ENCODE measurements at places on chromosomes 2 and 18.

DNA sequence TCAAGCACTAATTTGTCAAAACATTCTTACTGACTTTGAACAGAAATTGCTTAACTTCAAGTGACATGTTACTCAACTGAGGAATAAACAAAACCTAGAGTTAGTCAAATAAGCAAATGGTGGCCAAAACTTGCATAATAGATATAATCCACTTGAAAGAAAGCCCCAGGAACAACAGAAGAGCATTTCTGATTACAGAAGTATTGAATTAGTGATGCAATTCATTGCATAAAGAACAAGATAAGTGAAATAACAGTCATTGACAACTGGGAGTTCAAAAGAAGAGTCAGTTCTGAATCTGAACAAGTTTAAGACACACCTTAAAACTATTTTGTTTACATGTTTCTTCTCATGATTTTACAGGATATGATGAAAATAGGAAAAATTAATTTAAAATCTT is 30.8 kb downstream of the COBLL1 start:
- no peak for DNase-seq

DNA sequence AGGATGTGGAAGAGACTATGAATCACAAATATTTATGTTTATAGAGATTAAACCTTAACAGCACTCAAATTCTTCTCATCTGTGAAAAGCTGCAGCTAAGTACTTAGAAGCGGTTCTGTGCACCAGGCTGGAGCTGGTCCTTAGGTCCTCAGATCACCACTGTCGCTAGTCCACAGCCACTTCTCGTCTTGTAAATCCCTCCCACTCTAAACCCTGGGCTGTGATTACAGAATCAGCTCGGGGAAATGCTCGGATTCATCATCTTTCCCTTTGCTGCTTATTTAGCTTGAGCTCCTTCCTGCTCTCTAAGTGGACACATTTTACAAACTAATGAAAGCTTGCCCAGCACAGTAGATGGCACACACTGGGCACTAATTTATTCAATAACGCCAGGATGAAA is 61.7 kb downstream of the RNF152 start:
- no peak for DNase-seq

DNA sequence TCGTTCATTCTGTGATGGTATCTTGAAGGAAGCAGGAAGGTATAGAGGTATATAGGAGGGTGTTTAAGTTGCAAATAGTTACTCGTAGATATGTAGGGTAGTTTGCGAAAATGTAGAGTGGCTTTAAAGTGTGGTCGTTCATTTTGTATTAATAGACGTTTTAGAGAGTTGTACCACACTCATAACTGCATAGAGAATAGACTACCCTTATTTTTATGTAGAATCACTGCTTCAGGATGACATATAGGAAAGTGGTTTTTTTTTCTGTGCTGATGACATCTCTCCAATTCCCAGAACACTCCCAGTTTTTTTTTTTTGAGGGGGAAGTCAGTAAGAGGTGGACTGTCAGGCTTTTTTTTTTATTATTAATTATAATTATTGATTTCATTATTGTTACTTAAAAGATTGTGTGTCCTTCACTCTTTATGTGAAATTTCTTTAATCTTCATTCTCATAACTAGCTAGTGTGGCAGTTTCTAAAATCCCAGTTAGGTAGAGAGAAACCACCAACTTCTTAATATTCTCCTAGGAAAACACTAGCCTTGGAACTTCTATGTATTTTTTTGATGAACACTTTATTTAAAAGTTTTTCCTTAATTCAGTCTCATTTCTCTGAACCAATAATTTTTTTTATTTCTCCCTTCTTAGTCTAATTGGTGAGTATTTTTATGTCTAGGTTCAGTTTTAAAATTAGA is 1.5 kb downstream of the ACTR3 start:
- no peak for DNase-seq

- DNase-seq = no peak
These were observed 94.0 kb upstream of the ITGA6 start for GRCh38 chr2:172333235-172333977.

- no peak for DNase-seq
These were observed 14.5 kb downstream of the SH3RF3 start for GRCh38 chr2:109143214-109144187.

DNA sequence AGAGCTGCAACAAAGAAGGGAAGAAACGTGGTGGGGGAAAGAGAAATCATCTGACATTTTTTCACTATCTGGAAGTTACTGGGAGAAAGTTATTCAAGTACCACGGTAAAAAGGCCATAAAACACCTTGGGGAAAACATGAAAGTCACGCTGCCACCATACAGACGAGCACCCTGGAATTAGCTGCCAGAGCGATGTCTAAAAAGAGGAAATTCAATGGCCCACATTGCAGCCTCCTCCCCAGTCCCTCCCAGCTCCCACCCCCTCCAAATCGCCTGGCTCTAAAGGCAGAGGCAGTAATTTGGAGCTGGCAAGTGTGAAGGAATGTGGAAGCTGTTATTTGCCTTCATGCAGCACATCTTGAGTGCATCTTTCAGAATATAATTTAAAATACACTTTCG is 192.0 kb downstream of the ALK start:
- DNase-seq = no peak

DNA sequence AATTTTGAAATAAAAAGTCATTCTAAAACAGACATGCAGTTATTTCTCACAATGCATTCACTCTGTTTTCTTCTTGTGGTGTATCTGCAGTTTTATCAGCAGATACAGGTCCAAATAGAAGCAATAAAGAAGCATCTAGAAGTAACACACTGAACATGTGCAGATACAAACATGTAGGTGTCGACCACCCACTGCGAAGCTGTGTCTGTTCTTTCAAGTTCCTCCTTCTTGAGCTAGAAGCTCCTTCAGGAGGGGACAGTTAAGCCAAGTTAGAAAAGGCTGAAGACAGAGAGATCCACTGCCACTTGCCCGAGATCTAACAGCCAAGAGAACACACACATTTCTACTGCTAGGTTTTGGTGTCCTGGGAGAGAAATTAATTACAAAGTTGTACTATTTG is 30.1 kb downstream of the WDFY1 start:
- DNase-seq = no peak

DNA sequence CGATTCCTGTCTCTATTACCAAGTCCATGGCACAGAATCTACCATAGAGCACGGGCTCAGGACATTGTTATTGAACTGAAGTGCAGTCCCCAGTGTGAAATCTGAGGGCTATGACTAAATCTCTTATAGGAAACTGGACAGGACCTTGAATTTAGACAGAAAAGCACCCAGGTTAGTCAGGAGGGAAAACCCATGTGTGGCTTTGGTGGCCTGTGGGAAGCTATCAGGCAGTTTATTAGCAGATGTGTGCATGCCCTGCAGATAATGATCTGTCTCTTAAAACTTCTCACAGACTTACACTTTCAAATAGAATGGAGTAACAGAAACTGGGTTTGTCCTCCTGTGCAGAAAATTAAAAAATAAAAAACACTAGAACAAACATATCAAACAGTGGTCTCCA is 610.0 kb upstream of the RAB6C start:
- DNase-seq = no peak

- DNase-seq = no peak
These were observed 91.2 kb downstream of the INSIG2 start for GRCh38 chr2:118179445-118179844.

DNA sequence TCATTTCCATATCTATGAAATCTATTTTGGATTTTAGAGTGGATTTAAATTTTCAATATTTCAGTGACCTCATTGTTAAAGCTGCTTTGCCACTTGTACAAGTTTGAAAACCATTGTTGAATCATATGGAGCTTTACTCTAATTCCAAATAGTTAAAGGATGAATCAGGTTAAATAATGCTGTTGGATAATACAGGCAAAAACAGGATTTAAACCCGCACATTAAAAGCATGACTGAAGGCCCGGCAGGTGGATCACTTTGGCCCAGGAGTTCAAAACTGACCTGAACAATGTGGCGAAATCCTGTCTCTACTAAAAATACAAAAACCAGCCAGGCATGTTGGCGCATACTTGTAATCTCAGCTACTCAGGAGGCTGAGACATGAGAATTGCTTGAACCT is 68.3 kb downstream of the RIF1 start:
- peak; percentile 15 for DNase-seq

Data from HS-5 (cell line).